ENCODE measurements at places on chromosomes 2 and 18.

DNA sequence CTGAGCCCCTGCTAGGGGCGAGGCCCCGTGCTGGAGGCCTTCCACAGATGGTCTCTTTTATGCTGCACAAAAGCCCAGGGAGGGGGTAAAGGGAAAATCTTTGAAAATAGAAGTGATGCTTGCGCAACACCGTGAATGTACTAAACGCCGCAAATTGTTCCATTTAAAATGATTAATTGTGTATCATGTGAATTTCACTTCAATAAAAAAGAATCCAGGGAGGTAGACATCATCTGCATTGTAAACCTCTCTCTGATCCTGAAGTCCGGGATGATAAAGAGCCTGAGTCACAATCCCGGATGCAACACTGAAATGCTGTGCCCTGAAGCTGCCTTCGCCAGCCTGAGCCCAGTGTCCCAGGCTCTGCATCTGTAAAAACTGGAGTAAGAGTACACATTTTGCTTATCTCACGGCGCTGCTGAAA, 107.7 kb upstream of the PPP1CB start:
- no peak for DNase-seq
- H3K27ac ChIP-seq: no peak overlapping the region
- H3K4me1 ChIP-seq: no peaks in the 10 kb centered on the region
- no peaks in the 10 kb centered on the region for H3K36me3 ChIP-seq
- H3K4me3 ChIP-seq: no peak overlapping the region

DNA sequence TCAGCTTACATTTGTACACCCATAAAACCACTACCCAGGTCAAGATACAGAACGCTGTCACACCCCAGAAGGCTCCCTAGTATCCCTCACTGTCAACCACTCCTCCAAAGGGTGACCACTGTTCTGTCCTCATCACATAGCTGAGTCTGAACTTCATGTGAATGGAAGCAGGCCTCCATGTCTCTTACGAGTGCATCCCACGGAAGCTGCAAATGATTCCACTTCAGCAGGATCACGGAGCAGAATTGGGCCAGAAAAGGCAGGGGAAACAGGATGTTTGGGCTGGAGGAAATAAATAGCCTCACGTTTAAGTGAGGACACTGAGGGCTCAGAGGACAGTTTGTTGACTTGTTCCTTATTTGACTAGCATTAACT, 38.4 kb downstream of the LBH start:
- no peaks in the 10 kb centered on the region for H3K27me3 ChIP-seq
- no peak overlapping the region for H3K4me3 ChIP-seq
- H3K27ac ChIP-seq: no peak overlapping the region
- no peaks in the 10 kb centered on the region for H3K4me1 ChIP-seq
- no peak for DNase-seq
- no peaks in the 10 kb centered on the region for H3K36me3 ChIP-seq

DNA sequence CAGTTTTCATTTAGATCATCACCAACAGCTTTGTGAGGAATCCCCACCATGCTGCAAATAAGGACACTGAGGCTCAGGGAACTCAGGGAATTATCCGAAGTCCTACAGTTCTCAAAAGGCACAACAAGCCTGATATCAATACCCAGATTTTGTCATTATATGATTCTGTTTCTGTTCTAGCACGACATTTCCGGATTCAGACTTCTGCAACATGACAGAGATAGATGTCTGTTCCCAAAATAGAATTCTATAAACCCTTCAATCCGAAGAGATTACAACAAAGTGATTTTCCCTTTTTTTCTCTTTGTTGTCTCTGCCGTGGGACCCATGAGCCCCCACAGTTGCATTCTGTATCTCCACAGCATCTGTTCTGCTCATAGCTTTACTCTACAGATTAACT, 72.0 kb downstream of the DOCK10 start:
- DNase-seq: no peak
- H3K27me3 ChIP-seq: no peaks in the 10 kb centered on the region
- no peaks in the 10 kb centered on the region for H3K4me1 ChIP-seq
- no peak overlapping the region for H3K27ac ChIP-seq

GRCh38 chr18:9020221-9020620, 82.3 kb upstream of the NDUFV2 start:
- H3K4me3 ChIP-seq: no peak overlapping the region
- H3K27ac ChIP-seq: no peak overlapping the region
- H3K36me3 ChIP-seq: no peaks in the 10 kb centered on the region
- H3K27me3 ChIP-seq: no peaks in the 10 kb centered on the region
- no peak for DNase-seq
- no peaks in the 10 kb centered on the region for H3K4me1 ChIP-seq

GRCh38 chr18:9547782-9548181, 66.6 kb downstream of the PPP4R1 start:
- H3K4me1 ChIP-seq: no peaks in the 10 kb centered on the region
- no peaks in the 10 kb centered on the region for H3K27me3 ChIP-seq
- no peak overlapping the region for H3K27ac ChIP-seq
- no peak overlapping the region for H3K4me3 ChIP-seq

DNA sequence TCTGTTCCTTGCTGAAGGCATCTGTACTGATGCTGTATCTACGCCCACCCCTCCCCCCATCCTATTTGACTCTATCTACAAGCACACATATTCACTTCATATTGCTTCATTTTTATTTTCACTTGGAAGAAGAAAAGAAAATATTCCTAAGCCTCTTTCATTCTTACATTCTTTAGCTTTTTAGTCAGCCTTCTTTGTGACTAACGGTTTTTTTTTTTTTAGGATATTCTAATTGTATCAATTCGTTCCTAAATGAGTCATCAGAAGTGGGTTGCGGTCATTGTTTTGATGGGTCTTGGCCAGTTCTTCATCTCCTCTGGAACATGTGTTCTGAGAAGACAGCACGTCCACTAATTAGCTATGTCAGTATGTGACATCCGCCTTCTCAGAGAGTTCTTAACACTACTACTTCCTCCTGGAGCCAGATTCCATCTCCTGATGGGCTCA, 88.7 kb downstream of the MYO1B start:
- no peak overlapping the region for H3K4me3 ChIP-seq
- no peak overlapping the region for H3K27ac ChIP-seq
- no peak for DNase-seq
- no peaks in the 10 kb centered on the region for H3K4me1 ChIP-seq
- peaks cover 5% of the 10 kb centered on the region for H3K36me3 ChIP-seq

Measured in DND-41 (cell line).